ENCODE measurements at places on chromosomes 12 and 14. TPM values are rescaled to one million over a fixed set of nuclear protein-coding genes. Genes with fewer than 3 reads are reported as not detected.

Gene ATF7
- 25.1 TPM for polyA plus RNA-seq

Gene OR6C68
- polyA plus RNA-seq = not detected

Gene RDH12
- not detected for polyA plus RNA-seq

Gene RTN1
- polyA plus RNA-seq = 0.93 TPM

Gene PLD4
- 0.48 TPM for polyA plus RNA-seq

Gene TMEM253
- polyA plus RNA-seq = 0.40 TPM

Gene MIPOL1
- polyA plus RNA-seq = 7.7 TPM

Gene PRPH
- polyA plus RNA-seq = 1.4 TPM

Gene LMO3
- polyA plus RNA-seq = 0.97 TPM

Gene RHEBL1
- 1.2 TPM for polyA plus RNA-seq

Gene CDH24
- polyA plus RNA-seq = 2.1 TPM

Gene CBLN3
- polyA plus RNA-seq = 7.5 TPM

Gene KCNA5
- 2.0 TPM for polyA plus RNA-seq

Gene MMP14
- 156 TPM for polyA plus RNA-seq

Gene IAPP
- not detected for polyA plus RNA-seq

- H3K27me3 ChIP-seq = no peaks in the 10 kb centered on the region
- no peak for DNase-seq
- no peaks in the 10 kb centered on the region for H3K36me3 ChIP-seq
- no peaks in the 10 kb centered on the region for H3K4me1 ChIP-seq
These were observed 2.9 kb downstream of the TMEM229B start for GRCh38 chr14:67485501-67486095.

DNA sequence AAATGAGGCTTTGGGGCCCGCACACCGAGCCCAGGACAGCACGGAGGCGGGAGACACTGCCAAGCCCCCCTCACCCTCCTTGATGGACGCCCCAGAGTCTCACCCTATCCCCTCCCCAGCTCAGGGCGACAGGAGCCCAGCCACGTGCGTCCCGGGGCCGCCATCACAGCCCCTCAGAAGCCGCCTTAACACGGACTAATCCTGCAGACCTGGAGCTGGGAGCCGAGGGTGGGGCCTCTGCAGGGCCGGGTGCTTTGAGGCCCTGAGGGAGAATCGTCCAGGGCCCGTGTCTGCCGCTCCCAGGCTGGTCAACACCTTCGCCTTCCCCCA, 79.7 kb upstream of the FBRSL1 start:
- no peaks in the 10 kb centered on the region for H3K36me3 ChIP-seq
- H3K4me3 ChIP-seq = no peak overlapping the region
- H3K27ac ChIP-seq = no peak overlapping the region
- H3K27me3 ChIP-seq = no peaks in the 10 kb centered on the region

GRCh38 chr12:94615260-94616181, 34.8 kb downstream of the TMCC3 start:
- H3K4me3 ChIP-seq = no peak overlapping the region
- H3K27ac ChIP-seq = no peak overlapping the region
- peaks cover 11% of the 10 kb centered on the region for H3K4me1 ChIP-seq

DNA sequence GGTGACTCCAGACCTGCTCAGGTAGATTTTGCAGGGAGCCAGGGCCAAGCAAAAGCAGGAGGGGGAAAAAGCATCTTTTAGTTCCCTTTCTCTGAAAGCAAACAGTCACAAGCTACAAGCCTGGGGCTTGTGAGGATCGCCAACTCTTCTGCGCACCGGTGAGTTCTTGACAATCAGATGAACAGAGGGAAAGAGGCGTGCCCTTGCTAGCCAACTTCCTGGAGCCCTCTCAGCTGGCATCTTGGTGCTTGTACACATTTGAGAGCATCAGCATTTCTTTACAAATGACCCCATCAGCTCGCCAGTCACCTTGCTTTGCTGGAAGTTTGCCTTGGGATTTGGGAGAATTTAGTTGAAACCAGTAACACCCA, 55.5 kb downstream of the ZNF664 start:
- H3K27ac ChIP-seq = no peak overlapping the region
- no peaks in the 10 kb centered on the region for H3K36me3 ChIP-seq
- H3K27me3 ChIP-seq = no peaks in the 10 kb centered on the region
- no peak for DNase-seq
- no peaks in the 10 kb centered on the region for H3K4me1 ChIP-seq
- H3K4me3 ChIP-seq = no peak overlapping the region

DNA sequence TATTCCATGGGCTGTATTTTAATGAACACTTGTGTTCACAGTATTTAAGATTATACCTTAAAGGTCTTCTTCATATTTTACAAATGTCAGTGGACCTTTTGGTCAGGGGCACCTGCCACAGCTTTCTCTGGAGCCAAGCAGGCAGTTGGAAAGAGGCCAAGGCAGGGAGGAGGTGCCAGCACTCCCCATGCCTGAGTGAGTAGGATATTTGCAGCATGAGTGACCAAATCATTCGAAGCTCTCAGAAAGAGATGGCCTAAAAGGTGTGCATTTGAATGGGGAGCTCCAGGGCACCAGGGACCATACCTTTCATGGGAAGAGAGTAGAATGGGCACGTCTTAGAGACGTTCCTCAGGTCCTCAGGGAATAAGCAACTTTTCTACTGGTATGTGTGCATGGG, 121.6 kb downstream of the GPR135 start:
- no peaks in the 10 kb centered on the region for H3K36me3 ChIP-seq
- peaks cover 3% of the 10 kb centered on the region for H3K4me1 ChIP-seq
- H3K4me3 ChIP-seq = no peak overlapping the region
- no peak overlapping the region for H3K27ac ChIP-seq
- H3K27me3 ChIP-seq = no peaks in the 10 kb centered on the region
- DNase-seq = no peak

- no peak overlapping the region for H3K4me3 ChIP-seq
- no peak overlapping the region for H3K27ac ChIP-seq
- no peak for DNase-seq
- peaks cover 27% of the 10 kb centered on the region for H3K4me1 ChIP-seq
These were observed 179.9 kb upstream of the EEA1 start for GRCh38 chr12:93108985-93109384.

- no peak for DNase-seq
- H3K27ac ChIP-seq = no peak overlapping the region
- H3K4me3 ChIP-seq = no peak overlapping the region
- H3K27me3 ChIP-seq = no peaks in the 10 kb centered on the region
- H3K36me3 ChIP-seq = no peaks in the 10 kb centered on the region
These were observed 203.5 kb downstream of the ANO6 start for GRCh38 chr12:45419317-45419814.

DNA sequence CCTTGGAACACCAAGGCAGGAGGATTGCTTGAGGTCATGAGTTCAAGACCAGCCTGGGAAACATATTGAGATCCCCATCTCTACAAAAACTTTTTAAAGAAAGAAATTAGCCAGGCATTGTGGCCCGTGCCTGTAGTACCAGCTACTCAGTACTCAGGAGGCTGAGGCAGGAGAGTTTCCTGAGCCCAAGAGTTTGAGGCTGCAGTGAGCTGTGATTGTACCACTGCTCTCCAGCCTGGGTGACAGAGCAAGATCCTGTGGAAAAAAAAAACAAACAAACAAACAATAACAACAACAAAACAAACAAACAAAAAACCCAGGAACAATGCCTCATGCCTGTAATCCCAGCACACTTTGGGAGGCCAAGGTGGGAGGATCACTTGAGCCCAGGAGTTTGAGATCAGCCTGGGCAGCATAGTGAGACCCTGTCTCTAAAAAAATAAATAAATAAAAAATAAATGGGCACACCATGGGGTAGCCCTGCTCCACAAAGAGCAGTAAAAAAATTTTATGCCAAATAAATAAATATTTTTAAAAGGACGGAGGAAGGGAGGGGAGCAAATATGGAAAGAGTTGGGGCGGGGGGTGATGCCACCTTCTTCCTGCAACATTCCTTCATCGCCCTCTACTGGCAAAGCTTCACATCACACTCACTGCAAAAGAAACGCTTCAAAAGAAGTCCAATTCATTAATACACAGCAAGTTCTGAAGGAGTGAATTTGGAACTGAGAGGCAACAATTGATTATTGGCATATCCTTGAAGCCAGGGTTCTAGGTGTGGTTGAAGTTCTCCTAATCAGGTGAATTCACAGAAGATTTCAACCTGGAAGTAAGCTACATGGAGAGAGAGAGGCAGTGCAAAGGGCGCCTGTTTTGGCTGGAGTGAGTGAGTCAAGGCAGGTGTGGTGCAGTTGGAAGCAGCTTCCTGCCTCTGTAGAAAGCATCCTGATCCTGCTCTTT, 8.8 kb upstream of the GNPTAB start:
- peak; percentile 42 for DNase-seq
- H3K27me3 ChIP-seq = no peaks in the 10 kb centered on the region
- no peaks in the 10 kb centered on the region for H3K4me1 ChIP-seq
- H3K36me3 ChIP-seq = no peaks in the 10 kb centered on the region
- H3K27ac ChIP-seq = no peak overlapping the region
- no peak overlapping the region for H3K4me3 ChIP-seq

GRCh38 chr14:88209273-88209672, 113.8 kb downstream of the KCNK10 start:
- no peak overlapping the region for H3K4me3 ChIP-seq
- H3K36me3 ChIP-seq = no peaks in the 10 kb centered on the region
- DNase-seq = no peak
- H3K27me3 ChIP-seq = no peaks in the 10 kb centered on the region
- H3K27ac ChIP-seq = no peak overlapping the region
- peaks cover under 1% of the 10 kb centered on the region for H3K4me1 ChIP-seq

DNA sequence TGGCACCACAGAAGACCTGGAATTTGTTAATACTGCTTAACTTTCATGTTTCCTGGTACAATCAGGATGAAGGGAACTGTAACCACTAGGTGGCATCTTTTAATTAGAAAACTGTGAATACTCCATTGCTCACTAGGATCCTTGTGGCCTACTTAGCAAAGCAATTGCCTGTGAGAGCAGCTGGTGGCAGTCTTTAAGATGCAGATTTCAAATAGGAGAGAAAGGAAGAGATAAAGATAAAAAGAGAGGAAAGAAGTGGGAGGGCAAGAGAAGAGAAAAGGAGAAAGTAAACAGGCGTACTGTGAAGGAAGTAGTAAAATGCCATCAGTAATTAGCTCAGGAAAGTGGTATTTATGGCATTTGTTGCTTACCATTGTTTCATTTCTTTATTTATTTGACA, 114.5 kb downstream of the RAD51B start:
- H3K27ac ChIP-seq = no peak overlapping the region
- H3K36me3 ChIP-seq = no peaks in the 10 kb centered on the region
- H3K27me3 ChIP-seq = no peaks in the 10 kb centered on the region

GRCh38 chr12:96078231-96079135, 43.1 kb upstream of the LTA4H start:
- no peaks in the 10 kb centered on the region for H3K27me3 ChIP-seq
- peak; percentile 59 for DNase-seq
- H3K36me3 ChIP-seq = no peaks in the 10 kb centered on the region
- no peak overlapping the region for H3K4me3 ChIP-seq

- H3K27ac ChIP-seq = no peak overlapping the region
- H3K4me1 ChIP-seq = peaks cover 7% of the 10 kb centered on the region
- no peaks in the 10 kb centered on the region for H3K27me3 ChIP-seq
- H3K36me3 ChIP-seq = no peaks in the 10 kb centered on the region
- H3K4me3 ChIP-seq = no peak overlapping the region
These were observed 32.2 kb upstream of the BHLHE41 start for GRCh38 chr12:26157001-26157400.

DNA sequence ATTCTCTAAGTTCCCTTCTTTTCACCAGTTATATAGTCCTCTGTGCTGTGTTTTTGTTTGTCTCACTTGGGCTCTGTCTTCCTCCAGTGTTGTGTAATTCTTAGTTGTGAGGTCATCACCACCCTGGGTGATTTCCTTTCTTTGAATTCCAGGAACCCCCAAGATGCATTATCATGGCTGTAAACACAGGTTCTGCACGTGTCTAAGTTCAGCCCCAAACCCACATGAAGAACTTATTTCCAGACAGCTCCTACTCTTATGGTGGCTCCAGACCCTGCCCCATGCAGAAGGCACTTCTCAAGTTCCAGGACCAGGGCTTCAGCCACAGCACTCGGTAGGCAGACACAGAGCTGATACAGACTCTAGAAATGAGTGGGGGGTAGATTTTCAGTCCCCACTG, 560.5 kb downstream of the BCL11B start:
- H3K27ac ChIP-seq = no peak overlapping the region
- no peak overlapping the region for H3K4me3 ChIP-seq
- H3K36me3 ChIP-seq = no peaks in the 10 kb centered on the region
- no peaks in the 10 kb centered on the region for H3K4me1 ChIP-seq
- DNase-seq = no peak

GRCh38 chr14:26596543-26597061, 1.2 kb downstream of the NOVA1 start:
- no peaks in the 10 kb centered on the region for H3K4me1 ChIP-seq
- H3K36me3 ChIP-seq = no peaks in the 10 kb centered on the region
- DNase-seq = peak; percentile 40
- no peak overlapping the region for H3K27ac ChIP-seq
- H3K27me3 ChIP-seq = no peaks in the 10 kb centered on the region

DNA sequence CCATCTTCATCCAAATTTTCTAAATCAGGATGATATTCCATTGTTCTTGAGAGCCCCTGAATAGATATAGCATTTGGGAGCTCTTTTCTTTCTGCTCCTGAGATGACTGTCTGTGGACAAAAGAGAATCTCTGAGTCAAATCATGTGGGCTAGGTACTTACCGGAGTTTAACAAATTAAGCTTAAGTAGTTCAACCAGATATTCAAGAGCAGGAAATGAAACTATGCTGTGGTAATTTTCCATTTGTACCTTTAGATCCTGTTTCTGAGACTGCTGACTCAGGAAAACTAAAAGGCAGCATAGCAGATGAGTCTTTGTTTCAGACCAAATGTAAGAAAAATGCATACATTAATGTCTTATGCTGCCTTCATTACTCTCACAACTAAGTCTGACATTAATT, at the start of gene CLEC7A:
Gene CLEC7A, minus strand, starts transcription at position 158 of the 400 bp plus-strand sequence. Its CDS starts 117 bp downstream, at position 41.
- H3K27me3 ChIP-seq = no peaks in the 10 kb centered on the region
- H3K36me3 ChIP-seq = no peaks in the 10 kb centered on the region
- no peaks in the 10 kb centered on the region for H3K4me1 ChIP-seq
- no peak for DNase-seq
- no peak within 1 kb of the TSS for H3K27ac ChIP-seq

GRCh38 chr12:51359851-51360250, 13.4 kb upstream of the CELA1 start:
- H3K27me3 ChIP-seq = no peaks in the 10 kb centered on the region
- H3K36me3 ChIP-seq = no peaks in the 10 kb centered on the region
- no peaks in the 10 kb centered on the region for H3K4me1 ChIP-seq
- DNase-seq = no peak
- H3K27ac ChIP-seq = no peak overlapping the region
- no peak overlapping the region for H3K4me3 ChIP-seq

DNA sequence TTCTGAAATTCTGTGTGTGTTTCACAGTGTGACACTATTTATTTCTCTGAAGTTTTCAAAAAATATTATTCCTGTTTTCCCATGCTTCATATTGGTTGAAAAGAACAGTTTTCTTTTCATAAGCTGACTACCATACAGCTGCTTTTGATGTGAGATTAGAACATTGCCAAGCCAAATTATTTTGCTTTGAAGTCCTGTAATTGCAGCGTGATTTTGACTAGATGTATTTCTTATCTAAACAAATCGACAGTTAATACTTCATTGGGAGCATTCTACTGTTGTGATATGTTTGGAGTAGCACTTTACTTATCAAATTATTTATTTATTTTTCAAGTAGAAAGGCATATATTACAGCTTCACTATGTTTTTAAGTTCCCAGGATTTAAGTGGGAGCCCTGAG, 132.0 kb downstream of the DACT1 start:
- H3K4me1 ChIP-seq = peaks cover 1% of the 10 kb centered on the region
- H3K4me3 ChIP-seq = no peak overlapping the region
- DNase-seq = no peak

- no peak overlapping the region for H3K27ac ChIP-seq
- no peak for DNase-seq
- no peak overlapping the region for H3K4me3 ChIP-seq
- no peaks in the 10 kb centered on the region for H3K36me3 ChIP-seq
- H3K27me3 ChIP-seq = no peaks in the 10 kb centered on the region
These were observed 258.6 kb upstream of the DCN start for GRCh38 chr12:91441246-91441645.
